NCI-H774 (cell line): ENCODE measurements at places on chromosomes 13 and 19.

DNA sequence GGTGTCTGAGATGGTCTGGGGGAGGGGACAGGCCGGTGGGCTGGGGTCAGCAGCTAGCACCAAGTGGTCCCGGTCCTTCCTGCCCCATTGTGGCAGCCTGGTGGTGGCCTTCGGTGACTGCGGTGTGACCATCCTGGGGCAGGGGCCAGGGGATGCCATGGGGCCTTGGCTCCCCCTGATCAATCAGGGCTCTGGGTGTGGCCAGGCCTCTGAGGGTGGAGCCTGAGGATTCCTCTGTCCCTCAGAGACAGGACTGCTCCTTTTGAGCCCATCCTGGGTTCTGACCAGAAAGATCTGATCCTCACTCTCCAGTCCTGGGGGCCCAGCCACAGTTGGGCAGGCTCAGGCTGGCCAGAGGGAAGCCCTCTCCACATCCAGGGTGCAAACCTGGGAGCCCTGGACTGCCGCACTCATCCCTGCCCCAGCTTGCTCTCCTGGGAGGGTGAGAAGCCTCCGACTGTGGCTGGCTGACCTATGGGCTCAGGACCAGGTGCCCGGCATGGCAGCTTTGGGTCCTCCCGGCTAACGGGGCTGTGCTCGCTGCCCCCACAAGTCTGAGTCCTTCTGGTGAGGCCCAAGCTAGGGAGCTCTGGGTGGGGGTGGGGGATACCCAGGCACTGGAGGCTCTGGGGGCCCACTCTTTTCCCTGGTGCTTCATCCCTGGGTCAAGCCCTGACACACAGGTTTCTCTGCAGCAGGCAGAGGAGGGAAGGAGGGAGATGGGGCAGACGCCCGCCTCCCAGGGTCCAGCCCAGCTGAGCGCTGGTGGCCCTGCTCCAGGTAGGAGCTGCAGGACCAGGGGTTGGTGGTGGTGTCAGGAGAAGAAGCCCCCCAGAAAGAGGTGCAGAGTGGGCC, 59.5 kb downstream of the IER2 start:
- DNase-seq: no peak

- no peak for DNase-seq
Observed at GRCh38 chr19:788983-789700, 8.1 kb upstream of the PTBP1 start.

DNA sequence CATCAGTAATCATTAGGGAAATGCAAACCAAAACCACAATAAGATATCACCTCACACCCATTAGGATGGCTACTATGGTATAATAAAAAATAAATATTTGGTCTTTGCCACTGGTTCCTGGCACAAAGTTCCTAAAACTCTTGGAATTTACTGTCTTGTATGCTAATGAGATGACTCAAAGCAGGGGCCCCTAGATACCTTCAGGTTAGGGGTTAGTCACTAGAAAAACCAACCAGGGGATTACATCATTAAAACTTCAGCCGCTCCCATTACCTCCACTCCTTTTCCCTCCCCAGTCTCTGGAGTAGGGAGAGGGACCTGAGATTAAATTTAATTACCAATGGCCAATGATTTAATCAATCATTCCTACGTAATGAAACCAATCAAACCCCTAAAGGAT, 49.6 kb downstream of the THSD1 start:
- no peak for DNase-seq

DNA sequence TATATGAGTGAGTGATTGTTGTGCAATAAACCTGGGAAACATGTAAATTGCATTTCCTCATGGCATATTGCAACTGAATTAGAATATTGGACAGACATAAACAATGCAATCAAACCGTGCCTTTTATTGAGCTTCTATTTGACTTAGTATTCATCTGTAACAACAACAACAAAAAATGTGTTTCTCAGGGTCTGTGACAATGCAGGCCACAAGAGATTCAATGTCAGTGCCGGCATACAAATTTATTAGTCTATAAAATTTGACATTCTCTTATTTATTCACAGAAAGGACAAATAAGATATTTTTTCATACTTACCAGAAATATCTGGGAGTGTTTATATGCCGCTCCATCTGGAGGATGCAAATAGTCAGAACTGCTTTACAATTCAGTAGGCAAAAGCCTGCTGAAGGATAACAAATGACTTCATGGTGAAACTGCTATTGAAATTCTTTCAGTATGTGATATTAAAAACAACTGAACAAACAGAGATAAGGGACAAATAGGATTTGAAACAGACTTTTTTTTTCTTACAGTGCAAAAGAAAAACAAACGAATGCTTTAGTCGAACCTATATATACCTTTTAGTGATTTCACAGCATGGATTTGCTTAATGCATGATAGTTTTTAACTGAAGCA, 77.2 kb downstream of the DACH1 start:
- no peak for DNase-seq

- no peak for DNase-seq
Observed at GRCh38 chr13:109713681-109714080, 72.7 kb downstream of the IRS2 start.

DNA sequence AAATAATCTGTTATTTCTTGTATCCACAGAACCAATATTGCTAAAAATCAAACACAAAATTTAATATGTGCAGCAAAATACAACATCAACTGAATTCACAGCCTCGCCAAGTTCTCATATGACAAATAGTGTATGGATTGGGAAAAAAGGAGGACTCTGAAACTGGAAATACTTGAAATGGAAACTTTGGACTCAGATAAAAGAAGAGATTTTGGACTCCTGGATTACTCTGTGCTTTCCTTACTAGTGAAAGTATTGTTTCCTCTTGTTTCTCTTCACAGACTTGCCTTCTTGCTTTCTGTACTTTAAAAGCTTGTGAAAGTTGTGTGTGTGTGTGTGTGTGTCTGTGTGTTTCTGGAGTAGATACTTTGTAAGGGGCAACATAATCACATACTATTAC, 1596.3 kb downstream of the PCDH9 start:
- DNase-seq: no peak

- no peak for DNase-seq
Observed at GRCh38 chr13:30867089-30867669, 38.9 kb upstream of the MEDAG start.

- DNase-seq: no peak
Observed at GRCh38 chr13:30520571-30520970, 54.8 kb upstream of the HMGB1 start.

DNA sequence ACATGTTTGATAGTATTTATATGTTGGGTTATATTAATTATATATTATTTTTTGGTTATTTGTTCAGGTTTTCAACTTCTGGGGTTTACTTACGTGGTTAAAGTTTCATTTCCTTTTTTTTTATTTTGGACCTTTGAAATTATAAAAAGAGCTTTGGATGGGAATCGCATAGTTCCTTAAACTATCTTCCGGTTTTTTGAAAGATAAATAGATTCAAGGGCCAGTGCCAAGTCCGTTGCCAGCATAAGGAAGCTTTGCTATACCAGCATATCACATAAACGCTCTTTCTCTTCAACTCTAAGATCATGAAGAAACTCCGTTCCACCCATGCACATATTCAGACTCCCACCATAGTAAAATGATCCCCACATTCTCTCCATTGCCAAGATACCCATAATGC, 7.4 kb upstream of the OXGR1 start:
- DNase-seq: no peak

DNA sequence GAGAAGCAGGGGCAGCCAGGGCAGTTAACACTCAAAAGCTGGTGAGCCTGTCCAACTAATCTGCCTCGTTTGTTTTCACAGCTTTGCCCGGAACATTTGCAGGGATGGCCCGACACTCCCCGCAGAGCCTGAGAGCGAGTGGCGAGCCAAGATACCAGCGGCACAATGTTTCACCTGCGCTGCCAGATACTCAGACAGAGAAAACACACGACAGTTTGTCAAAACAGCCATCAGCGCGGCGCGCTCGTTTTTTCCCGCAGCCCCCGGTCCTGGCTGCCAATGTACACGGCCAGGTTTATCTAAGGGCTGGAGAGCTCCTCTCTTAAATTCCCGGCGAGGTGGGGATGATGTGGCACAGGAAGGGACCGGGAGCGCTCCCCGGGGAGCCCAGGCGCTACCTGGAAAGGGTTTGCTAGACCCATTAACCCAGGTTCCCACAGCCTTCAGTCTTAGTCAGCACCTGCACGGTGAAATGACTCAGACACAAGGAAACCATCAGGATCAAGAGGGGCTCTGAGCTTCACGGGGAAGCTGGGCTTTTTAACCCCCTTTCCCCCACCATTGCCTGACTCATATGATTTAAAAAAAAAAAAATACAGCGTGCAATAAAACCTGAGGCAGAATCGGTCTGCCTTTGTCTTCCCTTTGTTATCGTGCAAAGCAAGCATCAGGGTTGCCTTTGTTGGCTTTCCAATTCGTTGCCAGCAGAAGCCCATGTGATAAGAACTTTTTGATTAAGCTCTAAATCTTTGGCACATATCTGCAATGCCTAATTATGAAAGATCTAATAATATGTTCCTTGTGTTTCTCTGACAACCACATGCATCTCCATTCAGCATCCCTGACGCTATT, 186.2 kb downstream of the EFNB2 start:
- peak; percentile 59 for DNase-seq

GRCh38 chr19:610801-611480, 21.3 kb downstream of the HCN2 start:
- DNase-seq: no peak

DNA sequence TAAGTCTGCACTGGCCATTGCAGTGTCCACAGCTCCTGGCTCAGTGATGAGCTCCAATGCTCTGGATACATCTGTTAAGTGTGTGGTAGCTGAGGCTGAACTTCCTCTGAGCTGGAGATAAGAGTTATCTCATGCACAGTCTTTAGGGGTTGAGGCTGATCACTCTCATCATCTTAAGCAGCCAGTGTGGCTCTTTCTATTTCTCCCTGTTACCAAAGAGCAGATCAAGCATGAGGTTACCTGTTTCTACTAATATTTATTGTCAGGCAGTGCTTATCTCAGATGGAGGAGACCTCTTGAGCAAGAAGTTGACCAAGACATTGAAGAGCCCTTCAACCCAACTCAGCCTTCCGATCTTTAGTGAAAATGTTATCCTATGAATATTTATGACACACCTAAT, 6.6 kb upstream of the OR10H2 start:
- DNase-seq: no peak

GRCh38 chr13:111387026-111387871, 66.8 kb downstream of the TEX29 start:
- DNase-seq: no peak

DNA sequence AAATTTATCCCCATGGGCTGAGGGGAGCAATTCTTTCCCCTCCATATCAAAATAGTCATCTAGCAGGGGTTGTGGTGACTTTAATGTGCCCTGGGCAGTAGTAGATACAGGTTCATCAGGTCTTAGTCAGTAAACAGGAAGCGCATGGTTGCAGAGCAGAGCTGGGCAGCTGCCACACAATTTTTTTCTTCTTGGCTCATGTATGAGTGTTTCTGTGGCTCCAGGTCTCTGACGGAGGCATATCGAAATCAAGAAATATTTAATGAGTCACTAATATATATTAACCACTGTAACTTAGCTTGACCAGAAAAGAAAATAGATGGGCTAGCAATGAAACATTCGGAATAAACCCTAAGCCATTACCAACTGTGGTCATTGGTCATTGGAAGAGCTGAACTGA, 68.4 kb upstream of the UBL3 start:
- DNase-seq: no peak

DNA sequence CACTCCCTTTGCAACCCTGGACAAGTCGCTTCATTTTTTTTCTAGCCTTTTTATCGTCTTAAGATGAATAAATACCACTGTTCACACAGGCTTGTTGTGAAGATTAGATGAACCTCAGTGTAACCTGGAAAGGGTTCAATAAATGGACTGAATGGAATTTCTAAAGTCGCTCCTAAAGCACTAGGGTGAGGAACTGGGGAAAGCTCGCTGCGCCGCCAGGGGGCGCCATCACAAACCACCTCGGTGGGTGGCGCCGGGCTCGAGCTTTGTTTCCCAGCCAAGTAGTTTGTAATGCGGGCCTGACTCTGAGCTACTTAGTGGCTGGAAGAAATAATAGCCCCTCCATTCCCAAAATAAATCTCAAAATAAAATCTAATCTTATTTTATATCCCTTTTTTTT, 2.2 kb upstream of the CEACAM6 start:
- DNase-seq: no peak

DNA sequence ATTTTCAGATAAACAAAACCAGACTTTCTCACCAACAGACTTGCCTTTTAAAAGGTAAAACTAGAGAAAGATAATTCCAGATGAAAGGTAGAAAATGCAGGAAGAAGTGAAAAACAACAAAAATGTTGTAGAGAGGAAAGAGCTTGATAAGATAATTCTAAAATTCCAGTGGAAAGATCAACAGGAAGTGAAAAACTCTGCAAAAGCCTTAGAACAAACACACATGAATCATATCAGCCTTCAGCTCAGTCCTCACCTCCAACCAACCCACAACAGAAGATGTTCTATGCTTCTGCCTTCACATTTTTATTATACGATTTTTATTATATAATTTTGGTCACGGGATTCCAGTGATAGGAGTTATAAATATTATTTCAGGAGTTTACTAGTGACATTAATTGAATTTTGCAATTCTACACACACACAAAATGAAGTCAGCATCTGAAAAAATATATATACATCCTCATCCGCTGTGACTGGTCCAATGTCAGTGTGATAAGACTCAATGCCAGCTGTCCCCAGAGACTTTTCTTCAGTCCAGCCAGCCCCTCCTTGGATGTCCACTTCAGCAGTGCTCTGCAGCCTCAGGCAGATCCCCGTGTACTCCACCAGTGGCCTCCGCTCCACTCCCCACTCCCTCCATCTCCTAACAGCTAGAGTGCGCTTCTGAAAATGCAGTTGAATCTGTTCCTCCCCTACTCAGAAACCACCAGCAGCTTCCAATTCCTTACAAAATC, 57.9 kb downstream of the GADD45B start:
- no peak for DNase-seq

- DNase-seq: no peak
Observed at GRCh38 chr19:16259385-16260159, 61.9 kb downstream of the AP1M1 start.

GRCh38 chr13:99693852-99694611, 192.8 kb downstream of the TM9SF2 start:
- DNase-seq: no peak

DNA sequence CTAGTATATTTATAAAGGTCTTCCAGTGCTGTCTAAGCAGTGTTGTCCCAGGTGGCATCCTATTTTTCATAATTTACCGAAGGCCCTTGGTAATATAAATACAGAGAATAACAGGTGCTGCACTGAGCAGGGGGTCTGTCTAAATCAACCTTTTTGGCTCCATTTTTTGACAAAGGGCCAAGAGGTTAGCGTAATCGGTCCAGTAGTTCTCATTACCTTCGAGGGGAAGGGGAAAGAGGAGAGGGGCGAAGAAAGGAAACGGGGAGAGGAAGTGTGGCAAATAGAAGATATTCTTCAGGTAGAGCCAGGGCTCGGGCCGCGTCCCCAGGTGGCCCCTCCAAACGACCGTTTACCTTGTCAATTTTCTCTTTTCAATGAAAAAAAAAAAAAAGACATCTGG, 749 bp upstream of the PAN3 start:
- DNase-seq: no peak

DNA sequence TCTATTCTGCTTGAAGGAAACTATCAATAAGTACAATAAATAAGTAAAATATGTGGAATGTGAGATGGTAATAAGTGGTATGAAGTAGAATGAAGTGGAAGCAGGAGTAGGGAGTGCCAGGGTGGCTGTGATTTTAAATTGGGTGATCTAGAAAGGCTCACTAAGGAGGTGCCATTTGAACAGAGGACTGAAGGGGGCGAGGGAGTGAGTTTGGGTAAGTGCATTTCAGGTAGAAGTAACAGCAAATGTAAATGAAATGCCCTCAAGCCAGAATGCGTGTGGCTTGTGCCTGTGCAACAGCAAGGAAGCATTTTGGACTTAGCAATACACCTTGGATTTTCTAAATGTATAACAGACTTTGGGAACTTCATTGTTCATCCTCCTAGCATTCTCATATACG, 77.1 kb downstream of the CCNA1 start:
- no peak for DNase-seq

- no peak for DNase-seq
Observed at GRCh38 chr13:106143392-106143791, 392.1 kb downstream of the EFNB2 start.
